Panc1 (cell line): ENCODE measurements at places on chromosomes 6 and 20.
A peak's percentile ranks its signal among the peaks of the same experiment; 100 is the strongest.

GRCh38 chr6:41917528-41917927, 3.4 kb downstream of the MED20 start:
- peak; percentile 88 for DNase-seq

DNA sequence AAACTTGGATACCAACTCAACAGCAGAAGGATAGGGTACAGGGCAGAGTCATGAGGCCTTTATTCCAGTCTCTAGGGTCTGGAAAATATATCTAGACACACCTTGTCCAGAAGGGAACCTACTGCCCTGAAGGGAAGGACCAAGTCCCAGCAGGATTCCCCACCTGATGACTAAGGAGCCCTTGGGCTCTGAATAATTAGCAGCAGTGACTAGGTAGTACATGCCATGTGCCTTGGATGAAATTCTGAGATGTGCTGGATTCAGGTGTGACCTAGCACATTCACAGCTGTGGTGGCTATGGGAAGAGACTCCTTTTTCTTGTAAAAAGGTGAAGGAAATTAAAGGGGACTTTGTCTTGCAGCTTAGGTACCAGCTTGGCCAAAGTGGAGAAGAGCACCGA, 364.3 kb upstream of the PTCHD4 start:
- DNase-seq, result no peak

- no peak for DNase-seq
Measured at GRCh38 chr6:20334334-20334733, 67.3 kb upstream of the E2F3 start.

DNA sequence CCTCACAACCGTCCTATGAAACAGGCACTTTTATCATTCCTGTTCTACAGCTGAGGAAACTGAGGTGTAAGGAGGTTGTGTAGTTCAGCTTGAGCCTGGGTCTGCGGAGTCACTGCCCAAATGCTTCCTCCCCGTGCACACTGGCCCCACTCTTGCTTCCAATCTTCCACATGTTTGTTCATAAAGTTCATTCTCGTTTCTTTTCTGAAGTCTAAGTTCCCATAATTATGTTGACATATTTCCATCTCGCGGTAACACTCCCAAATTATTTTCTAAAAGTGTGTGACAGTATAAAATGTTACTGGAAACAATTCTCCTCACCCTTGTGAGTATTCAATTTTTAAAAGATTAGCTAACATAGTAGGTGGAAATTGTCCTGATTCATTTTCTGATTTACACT, 106.9 kb downstream of the SLC22A3 start:
- DNase-seq, result no peak

GRCh38 chr6:147468634-147469033, 39.9 kb upstream of the SAMD5 start:
- DNase-seq, result no peak

DNA sequence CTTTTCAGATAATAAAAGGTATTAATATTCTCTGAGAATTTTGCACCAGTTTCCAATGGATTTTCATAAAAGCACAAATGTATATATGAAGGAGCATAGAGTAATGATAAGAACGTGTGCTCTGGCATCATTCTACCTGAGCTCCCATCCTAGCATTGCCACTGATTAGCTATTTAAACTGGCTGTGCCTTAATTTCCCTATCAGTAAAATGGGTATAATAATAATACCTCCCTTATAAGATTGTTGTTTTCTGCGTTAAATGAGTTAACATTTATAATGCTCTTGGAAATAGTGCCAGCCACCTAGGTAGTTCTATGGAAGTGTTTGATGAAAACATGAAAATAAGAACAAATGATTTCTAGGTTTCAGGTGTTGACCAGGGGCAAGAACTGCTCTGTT, 11.2 kb downstream of the ZKSCAN3 start:
- DNase-seq, result no peak

- no peak for DNase-seq
Measured at GRCh38 chr6:169175360-169175887, 78.2 kb downstream of the THBS2 start.

DNA sequence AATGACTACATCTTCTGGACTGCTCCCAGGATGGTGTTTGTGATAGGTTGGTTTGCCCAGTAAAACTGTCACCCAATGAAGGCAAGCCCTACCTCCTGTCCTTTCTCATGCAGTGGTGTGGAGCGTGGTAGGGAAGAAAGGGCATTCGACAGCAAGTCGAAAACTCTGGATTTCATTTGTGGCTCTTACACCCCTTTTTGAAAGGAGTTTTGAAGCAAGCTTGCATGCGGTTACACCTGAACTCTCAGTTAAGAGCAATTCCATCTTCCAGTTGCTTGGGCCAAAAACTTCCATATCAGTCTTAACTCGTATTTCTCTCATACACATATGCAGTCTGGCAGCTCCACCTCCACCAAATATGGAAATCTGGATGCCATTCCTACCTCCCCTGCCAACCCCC, 19.7 kb upstream of the SLC22A2 start:
- DNase-seq, result no peak

- DNase-seq, result no peak
Measured at GRCh38 chr6:103178193-103178592, 1681.5 kb downstream of the HACE1 start.

DNA sequence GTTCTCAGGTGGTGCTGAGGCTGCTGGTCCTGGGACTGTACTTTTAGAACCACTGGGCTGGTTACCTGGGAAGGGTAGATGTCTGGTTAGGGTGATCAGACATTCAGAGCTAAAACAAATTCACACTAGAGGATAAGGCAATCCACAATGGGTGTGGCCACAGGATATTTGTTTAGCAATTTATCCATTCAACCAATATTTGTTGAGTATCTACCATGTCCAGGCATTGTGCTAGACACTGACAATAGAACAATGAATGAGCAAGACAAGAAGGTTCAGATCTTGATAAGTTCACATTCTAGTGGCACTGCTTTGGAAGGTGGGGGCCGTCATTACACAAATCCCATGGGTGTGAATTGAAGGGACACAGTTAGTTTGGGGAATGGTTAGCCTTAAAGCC, 131.7 kb downstream of the BCAS1 start:
- DNase-seq, result no peak

GRCh38 chr6:154782193-154782592, 49.0 kb downstream of the SCAF8 start:
- DNase-seq, result no peak

GRCh38 chr6:53945765-53946407, 151.1 kb downstream of the LRRC1 start:
- no peak for DNase-seq

GRCh38 chr6:128997880-128998279, 114.9 kb downstream of the LAMA2 start:
- no peak for DNase-seq

DNA sequence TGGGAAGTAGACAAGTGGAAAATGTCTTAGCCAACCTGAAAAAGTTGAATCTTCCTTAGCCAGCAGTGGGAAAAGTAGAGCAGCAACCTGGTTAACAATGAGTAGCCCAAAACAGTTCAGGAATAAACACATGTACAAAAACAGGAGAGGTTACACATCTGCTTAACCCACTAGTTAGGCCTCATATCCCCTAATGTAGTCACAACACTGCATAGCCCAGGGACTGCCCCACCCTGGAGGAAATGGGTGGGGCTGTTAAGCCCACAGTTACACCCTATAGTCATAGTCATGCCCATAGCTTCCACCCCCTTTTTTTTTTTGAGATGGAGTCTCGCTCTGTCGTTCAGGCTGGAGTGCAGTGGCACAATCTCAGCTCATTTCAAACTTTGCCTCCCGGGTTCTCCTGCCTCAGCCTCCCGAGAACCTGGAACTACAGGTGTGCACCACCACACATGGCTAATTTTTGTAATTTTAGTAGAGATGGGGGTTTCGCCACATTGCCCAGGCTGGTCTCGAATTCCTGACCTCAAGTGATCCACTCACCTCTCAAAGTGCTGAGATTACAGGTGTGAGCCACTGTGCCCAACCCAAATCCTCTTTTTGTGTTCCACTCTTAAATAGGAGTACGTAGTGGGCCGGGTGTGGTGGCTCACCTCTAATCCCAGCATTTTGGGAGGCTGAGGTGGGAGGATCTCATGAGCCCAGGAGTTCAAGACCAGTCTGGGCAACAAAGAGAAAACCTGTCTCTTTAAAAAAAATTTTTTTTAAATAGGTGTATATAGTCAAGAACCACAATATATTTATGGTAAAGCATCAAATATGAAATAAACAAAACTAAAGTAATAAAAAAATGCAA, 24.5 kb downstream of the ILRUN start:
- DNase-seq, result no peak

DNA sequence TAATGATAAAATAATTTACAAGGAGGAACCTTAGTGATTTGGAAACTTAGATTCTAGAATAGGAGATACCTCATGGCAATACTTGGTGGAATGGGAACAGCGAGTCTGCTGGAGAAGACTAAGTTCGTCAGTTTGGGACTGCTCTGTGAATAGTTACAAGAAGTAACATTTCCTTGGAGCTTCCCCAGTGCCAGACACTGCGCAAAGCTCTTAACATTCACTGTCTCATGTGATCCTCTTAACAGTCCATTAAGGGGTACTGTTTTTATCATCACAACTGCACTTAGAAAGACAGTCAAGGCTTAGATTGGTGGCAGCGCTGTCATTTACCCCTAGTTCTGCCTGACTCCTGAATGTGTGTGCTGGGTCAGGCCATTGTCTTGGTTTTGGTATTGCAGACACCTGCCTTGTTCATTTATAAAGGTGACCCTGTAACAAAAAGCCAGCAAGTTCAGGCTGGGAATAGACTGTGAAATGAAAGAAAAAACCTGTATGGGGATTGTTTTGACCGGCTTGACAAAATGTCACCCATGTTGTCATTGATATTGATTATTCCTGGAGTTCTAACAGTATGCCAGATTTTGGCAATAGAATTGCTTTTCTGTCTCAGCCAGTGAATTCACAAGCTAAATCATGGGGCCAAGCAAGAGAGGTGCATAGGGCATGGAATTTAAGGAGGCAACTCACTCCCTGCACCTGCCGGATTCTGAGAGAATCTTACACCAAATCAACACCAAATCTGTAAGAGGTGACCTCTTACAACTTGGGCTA, 118.4 kb downstream of the SASH1 start:
- DNase-seq, result no peak

GRCh38 chr6:84805145-84805544, 40.7 kb upstream of the TBX18 start:
- DNase-seq, result no peak

GRCh38 chr20:25188218-25188617, 7.3 kb upstream of the ENTPD6 start:
- no peak for DNase-seq

- no peak for DNase-seq
Measured at GRCh38 chr6:166485651-166486535, 100.6 kb downstream of the RAMACL start.

DNA sequence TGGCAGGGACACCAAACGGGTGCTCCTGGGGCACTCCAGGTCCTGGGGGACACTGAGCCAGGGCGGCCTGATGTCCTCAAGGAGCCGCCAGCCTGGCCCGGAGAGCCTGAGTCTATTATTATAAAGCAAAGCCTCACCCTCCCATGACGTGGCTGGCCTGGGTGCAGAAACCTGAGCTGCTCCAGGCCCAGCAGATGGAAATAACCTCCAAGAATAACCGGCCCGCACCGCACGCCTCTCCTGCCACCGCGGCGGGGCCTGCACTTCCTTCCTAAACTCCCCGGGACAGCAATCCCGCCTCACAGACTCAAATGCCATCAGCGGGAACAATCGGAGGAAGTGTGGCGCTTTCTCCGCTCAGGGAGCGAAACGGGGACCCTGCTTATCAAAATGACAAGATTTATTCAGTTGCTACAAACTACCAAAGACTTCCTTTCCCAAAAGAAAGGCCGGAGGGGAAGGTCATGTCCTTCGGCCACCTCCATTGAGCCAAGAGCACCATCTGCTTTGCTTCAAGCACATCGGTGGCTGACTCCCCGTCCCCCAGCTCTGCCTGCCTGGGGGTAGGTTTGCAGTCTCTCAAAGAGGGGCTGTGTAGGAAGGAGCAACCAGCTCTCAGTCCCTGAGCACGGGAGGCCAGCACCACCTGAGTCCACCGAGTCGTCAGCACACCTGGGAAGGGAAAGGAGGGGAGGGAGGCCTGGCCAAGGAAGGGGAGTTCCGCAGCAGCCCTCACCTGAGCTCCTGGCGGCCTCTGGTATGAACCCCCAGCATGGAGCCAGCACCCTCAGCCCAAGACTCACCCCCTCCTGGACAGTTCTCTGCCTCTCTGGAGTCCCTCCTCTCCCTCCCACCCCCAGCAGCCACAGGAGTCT, 78.6 kb upstream of the QKI start:
- DNase-seq, result no peak

GRCh38 chr6:55917751-55918415, 42.5 kb upstream of the BMP5 start:
- no peak for DNase-seq

- no peak for DNase-seq
Measured at GRCh38 chr6:131976545-131977061, 25.4 kb upstream of the CCN2 start.

DNA sequence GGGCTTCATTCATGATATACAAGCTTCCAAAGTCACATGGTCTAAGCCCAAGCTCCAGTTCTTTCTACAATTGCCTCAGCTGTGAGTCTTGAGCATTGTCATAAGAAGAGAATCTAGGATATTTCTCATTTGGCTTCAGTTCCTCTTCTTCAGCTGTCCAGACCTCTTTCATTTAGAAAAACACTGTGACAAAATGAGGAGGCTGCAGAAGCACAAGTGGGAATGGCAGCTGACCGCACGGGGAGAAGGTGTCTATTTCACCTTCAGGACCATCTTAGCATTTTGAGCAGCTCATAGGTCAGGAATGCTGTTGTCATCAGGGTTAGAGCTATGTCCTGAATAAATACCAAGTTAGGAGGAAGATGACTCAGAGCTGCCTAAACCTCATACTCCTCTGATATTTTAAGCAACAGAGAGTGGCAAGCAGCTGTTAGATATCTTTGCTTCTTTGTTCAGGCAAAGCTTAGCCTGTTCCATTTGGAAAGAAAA, 390.1 kb upstream of the CITED2 start:
- DNase-seq, result peak; percentile 96

- no peak for DNase-seq
Measured at GRCh38 chr20:37397076-37397953, 51.4 kb downstream of the SRC start.

DNA sequence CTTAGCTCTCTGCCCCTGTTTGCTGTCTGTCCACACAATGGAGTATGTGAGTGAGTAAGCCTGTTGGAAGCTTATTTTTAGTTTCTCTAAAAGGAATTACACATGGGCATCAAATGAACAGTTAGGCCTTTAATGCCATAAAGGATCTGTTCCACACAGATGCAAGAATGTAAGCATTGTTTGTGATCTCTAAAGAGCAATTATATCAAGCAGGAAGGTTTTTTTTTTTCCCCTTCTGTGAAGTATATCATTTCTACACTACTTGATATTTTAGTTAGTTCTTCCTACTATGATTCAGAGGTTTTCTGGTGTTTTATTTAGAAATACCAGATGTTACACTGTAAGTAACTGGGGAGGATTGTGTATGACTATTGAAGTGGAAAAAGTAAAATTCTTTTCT, 627.5 kb downstream of the COL12A1 start:
- no peak for DNase-seq

- DNase-seq, result no peak
Measured at GRCh38 chr6:21524201-21524600, 69.3 kb upstream of the SOX4 start.

- DNase-seq, result no peak
Measured at GRCh38 chr6:48825501-48826151, 637.4 kb downstream of the MMUT start.
